ENCODE measurements at places on chromosomes 16 and 17.

GRCh38 chr17:66995944-66996343, 31.4 kb downstream of the CACNG4 start:
- no peak for DNase-seq

GRCh38 chr17:48954300-48954755, 9.7 kb upstream of the SNF8 start:
- DNase-seq, result no peak

- DNase-seq, result no peak
Measured at GRCh38 chr17:17824119-17824782, 12.5 kb downstream of the SREBF1 start.

GRCh38 chr16:66175058-66175457, 191.4 kb upstream of the CDH5 start:
- no peak for DNase-seq

- DNase-seq, result no peak
Measured at GRCh38 chr16:75112734-75113491, 3.7 kb downstream of the LDHD start.

DNA sequence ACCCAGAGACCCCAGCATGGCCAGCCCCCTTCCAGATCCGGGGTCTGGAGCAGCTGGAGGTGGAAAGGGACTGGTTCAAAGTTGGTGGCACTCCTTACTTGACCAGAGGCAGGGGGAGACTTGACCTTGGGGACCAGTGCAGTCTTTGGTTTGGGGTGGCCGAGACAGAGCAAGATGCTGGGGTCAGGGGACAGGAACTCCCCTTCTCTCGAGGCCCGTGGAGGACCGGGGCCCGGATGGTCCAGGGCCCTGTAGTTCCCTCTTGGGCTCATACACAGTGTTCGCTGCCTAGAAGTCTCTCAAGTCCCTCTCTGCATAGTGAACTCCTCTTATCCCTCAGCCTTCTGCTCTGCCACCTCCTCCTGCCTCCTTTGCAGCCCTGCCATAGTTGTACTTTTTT, 601 bp upstream of the PRSS33 start:
- no peak for DNase-seq

DNA sequence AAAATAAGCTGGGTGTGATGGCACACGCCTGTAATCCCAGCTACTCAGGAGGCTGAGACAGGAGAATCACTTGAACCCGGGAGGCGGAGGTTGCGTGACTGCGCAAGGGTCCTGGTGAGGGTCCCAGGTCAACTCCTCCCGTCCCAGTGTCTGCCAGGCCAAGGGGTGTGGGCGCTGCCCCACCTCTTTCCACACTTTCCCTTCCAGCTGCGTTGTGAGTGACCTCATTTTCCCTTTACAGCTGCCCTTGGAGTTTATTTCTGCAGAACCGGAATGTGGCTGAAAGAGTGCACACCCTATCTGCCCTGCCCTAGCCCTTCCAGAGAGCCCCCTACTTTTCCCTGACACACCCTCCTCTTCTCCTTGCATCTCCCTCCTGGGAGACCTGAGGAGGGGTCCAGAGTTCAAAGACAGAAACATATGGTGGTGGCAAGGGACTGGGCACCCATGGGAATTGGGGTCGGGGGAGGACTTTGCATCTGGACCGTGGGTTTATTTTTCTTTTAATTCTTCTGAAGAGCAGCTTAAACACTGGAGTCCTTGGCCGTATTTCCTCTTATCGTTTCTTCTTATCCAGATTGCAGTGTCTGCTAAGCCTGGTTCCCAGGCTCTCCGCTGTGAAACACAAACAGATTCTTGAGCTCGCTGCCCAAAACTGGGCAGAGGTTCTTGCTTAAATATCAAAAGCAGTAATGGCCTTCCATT, 20.9 kb downstream of the MRC2 start:
- DNase-seq, result no peak

GRCh38 chr16:89880477-89881367, 7.3 kb downstream of the TCF25 start:
- DNase-seq, result no peak

- no peak for DNase-seq
Measured at GRCh38 chr17:48576479-48577309, 1.5 kb downstream of the HOXB4 start.

GRCh38 chr17:59754552-59754951, 47.1 kb downstream of the VMP1 start:
- peak; percentile 67 for DNase-seq

DNA sequence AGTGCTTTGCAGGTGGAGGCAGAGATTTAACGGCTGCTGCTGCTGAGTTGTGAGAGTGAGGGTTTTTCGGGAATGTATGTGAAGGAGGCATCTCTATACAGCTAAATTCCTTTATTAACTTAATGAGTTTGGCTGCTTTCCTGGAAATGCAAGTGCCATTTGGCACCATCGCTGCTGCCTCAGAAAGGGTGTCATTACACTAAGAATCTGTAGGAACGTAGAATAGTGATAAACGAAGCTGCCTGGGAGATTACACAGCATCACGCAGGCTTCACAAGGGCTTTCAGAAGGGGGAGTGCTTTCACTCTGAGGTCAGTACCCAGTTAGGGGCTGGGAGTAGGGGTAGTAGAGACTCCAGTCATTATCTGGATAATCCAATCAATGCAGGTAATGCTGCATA, 14.1 kb upstream of the NLRP1 start:
- no peak for DNase-seq

DNA sequence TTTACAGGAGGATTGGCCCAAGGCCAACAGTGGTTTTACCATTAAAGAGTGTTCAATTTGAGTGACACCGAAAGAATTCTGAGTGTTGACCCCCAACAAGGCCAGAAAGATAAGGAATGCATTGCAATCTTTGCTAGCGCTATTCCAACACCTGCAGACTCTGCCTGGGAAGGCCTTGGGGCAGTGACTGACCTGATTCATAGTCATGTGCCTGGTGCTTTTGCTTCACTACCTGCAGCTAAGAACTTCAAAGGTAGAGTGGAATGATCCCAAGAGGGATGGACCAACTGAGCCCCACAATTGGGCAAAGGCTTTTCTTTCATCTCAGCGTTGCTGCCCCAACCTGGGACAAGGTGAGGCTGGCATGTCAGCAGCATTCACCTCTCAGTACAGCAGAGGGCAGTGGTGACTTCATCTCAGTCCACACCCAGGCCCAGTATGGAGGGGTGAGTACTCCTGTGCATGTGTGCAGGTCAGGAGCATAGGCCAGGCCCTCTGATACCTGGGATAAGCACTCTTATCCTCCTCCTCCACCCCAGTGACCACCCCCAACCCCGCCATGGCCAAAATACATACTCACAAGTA, 149.6 kb upstream of the GNAO1 start:
- peak; percentile 3 for DNase-seq

- no peak for DNase-seq
Measured at GRCh38 chr17:77819497-77819896, 139.0 kb upstream of the TNRC6C start.

- no peak for DNase-seq
Measured at GRCh38 chr17:67018471-67019434, 25.6 kb upstream of the CACNG1 start.

- no peak for DNase-seq
Measured at GRCh38 chr17:35752945-35753764, at the start of gene GAS2L2. TSS of gene GAS2L2 (minus strand) at chr17:35753239. CDS start at chr17:35752850, 389 bp downstream.

DNA sequence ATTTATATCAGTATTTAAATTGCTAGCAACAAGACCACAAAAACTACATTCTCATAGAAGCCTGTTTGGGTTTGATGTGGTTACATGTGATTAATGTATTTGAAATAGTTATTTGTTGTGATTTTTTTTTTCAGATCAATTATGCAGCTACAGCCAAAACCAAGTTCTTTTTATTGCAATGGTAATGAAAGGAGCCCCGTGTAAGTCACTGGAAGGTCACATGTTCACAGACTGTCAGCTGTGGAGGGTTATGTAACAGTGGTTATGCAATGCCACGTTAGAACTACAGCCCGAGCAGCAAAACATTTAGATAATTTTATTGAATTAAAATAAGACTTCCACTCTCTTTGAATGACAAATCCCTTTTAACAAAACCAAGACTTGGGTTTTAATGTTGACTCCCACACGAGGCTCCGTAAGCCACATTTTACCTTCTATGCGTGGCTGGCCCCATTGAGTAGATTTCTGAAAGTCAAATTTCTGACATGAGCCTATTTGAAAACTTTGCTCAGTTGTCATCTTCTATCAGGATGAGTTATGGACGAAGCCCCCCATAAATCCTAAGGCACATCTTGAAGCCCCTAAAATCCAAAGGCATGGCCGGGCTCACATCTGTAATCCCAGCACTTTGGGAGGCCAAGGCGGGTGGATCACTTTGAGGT, 41.8 kb upstream of the SEC14L1 start:
- DNase-seq, result peak; percentile 21

- DNase-seq, result no peak
Measured at GRCh38 chr17:48825446-48826381, 5.1 kb upstream of the CALCOCO2 start.

Measured in activated CD4-positive, alpha-beta T cell treated with anti-CD3 and anti-CD28 coated beads for 4 hours (primary cell).